Hepatic stellate cell (primary cell): ENCODE measurements at places on chromosomes 4 and X.

DNA sequence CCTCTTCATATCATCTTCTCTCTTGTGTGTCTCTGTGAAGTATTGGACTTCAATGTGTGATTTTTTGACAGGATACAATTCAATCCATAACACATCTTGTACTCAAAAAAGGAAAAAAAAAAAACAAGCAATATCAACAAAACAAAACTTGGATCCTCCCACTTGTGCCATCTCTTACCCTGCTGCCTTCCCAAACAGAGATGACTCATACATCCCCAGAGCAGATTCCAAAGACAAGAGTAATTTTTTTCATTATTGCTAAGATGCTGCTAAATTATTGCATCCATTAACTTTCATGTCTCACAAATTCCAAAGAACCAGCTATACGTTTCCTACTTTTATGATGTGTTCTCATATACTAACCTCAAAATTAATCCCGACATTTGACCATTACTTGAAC is 479.2 kb downstream of the GBA3 start:
- no peak for DNase-seq

DNA sequence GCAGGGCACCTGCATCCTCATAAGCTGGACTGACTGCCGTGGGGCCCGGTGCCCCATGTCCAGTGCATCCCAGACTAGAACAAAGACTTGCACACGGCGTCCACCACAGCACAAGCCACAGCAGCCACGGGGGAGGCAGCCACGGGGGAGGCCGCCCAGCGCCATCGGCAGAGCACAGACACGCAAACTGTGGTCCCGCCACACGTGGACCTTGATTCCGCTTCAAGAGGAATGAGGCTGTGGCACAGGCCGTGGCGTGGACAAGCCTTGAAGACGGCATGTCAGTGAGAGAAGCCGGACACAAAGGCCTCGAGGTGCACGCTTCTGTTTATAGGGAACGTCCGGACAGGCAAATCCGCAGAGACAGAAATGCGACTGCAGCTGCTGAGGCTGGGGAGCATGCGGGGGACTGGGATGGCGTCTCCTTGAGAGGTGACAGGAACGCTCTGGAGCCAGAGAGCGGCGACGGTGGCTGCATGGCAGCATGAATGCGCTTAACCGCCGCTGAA is 10.1 kb upstream of the CPLX1 start:
- no peak for DNase-seq

DNA sequence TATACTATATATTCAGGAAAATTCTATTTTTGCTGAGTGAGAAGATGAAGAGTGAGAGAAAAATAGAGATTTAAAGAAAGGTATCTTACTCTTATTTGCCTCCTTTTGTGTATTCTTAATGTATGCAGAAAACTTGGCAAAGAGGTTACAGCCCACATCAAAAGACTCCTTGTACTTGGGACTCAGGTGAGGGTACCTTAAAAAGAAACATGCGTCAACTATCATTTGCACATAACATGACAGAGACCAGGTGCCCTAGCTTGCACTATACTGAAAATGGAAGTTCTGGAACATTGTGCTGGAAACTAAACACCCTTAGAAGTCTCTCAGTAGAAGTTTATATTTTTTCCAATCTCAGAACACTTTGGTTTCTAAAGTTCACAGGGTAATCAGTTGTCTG is 15.6 kb upstream of the RAB39B start:
- no peak for DNase-seq

DNA sequence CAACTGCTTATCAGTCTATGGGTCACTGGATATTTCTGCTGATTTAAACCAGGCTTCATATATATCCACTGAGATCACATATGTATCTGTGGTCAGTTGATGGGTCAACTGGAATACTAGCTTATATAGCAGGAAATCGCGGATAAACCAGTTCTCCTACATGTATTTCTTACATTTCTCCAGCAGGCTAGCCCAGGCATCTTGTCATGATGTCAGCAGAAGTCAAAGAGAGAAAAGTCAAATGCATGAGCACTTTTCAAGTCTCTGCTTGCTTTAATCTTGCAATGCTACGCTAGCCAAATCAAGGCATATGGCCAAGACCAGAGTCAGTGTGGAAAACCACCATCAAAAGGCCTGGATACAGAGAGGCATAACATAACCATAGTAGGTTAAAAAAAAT is 1008.8 kb upstream of the DIAPH2 start:
- DNase-seq: no peak

GRCh38 chr4:17595471-17596005 is 18.5 kb downstream of the LAP3 start:
- no peak for DNase-seq

- DNase-seq: no peak
Observed at GRCh38 chrX:150768132-150768485, 74.9 kb downstream of the MTMR1 start.

- DNase-seq: peak; percentile 26
Observed at GRCh38 chr4:65670331-65671031, at the start of gene EPHA5. EPHA5 (minus strand) TSS chr4:65670489; CDS start chr4:65669742, 747 bp downstream.

GRCh38 chr4:129917651-129918050 is 821.7 kb downstream of the C4orf33 start:
- no peak for DNase-seq
